Thymus (tissue), 14 donors: ENCODE measurements at places on chromosomes 5 and 9.

DNA sequence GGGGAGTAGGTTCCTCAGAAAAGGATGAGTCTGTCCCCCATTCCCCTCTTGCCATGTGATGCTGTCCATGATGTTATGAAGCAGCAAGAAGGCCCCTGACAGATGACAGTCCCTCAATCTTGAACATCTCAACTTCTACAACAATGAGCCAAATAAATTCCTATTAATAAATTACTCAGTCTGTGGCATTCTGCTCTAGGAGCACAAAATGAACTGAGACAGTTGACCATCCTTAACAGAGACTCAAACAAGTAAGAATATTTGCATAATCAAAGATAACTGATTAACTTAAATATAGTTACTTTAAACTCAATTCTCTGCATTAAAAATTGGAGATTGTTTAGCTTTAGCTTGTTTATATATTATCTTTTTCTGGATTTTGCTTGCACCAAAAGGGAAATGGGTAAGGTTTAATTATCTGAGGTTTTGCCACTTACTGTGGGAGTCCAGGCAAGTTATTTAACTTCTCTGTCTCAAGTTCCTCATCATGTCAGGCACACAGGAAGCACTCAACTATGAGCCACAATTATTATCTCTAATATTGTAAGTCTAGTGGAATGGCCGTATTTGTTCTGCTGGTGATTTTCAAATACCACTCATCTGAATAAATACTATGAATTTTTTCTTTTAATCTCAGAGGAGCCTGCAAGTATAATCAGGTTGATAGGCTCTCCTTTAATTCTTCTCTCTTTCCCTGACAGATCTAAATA is 162.9 kb downstream of the TSSK1B start:
- H3K27ac ChIP-seq, result no peak overlapping the region
- no peaks in the 10 kb centered on the region for H3K27me3 ChIP-seq
- no peaks in the 10 kb centered on the region for H3K4me1 ChIP-seq
- no peaks in the 10 kb centered on the region for H3K36me3 ChIP-seq
- DNase-seq, result no peak

DNA sequence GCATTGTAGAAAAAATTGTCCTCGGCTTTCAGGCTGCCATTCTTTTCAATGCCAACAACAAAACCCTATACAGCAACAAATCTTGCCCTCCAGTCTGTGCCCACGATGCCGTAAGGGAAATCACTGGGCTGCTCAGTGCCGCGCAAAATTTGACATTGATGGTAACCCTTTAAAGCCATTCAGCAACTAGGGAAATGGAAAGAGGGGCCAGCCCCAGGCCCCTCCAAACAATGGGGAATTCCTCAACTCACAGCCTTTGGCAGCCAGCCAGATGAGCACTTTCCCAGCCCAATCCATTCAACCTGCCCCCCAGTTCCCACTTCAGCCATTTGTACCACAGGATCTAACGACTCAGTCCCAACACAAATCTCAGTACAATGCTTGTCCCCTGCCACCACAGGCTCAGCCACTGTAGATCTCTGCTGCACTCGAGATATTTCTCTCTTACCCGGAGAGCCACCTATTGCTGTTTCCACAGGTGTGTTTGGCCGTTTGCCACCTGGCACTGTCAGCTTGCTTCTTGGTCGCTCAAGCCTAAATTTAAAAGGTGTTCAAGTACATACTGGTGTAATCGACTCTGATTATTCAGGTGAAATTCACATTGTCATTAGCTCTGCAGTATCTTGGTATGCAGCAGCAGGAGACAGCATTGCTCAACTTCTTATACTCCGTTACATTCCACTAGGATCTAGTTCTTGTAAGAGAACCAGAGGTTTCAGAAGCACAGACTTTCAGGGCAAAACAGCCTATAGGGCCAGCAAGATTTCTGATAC is 103.3 kb downstream of the SYK start:
- no peaks in the 10 kb centered on the region for H3K4me1 ChIP-seq
- no peaks in the 10 kb centered on the region for H3K36me3 ChIP-seq
- H3K27me3 ChIP-seq, result no peaks in the 10 kb centered on the region
- DNase-seq, result no peak
- no peak overlapping the region for H3K4me3 ChIP-seq

- no peaks in the 10 kb centered on the region for H3K36me3 ChIP-seq
- no peaks in the 10 kb centered on the region for H3K27me3 ChIP-seq
- H3K4me1 ChIP-seq, result no peaks in the 10 kb centered on the region
- H3K27ac ChIP-seq, result no peak overlapping the region
- DNase-seq, result no peak
Observed at GRCh38 chr5:61132559-61132958, 29.7 kb downstream of the SMIM15 start.

GRCh38 chr9:136233868-136234267 is 11.7 kb downstream of the QSOX2 start:
- peaks cover 18% of the 10 kb centered on the region for H3K36me3 ChIP-seq
- H3K4me3 ChIP-seq, result no peak overlapping the region
- H3K4me1 ChIP-seq, result no peaks in the 10 kb centered on the region
- no peaks in the 10 kb centered on the region for H3K27me3 ChIP-seq
- H3K27ac ChIP-seq, result no peak overlapping the region

GRCh38 chr5:40841068-40841805 is at the start of gene CARD6:
CARD6 (plus strand) TSS chr5:40841367; CDS start chr5:40841383, 16 bp downstream.
- no peaks in the 10 kb centered on the region for H3K36me3 ChIP-seq
- DNase-seq, result no peak
- no peaks in the 10 kb centered on the region for H3K27me3 ChIP-seq
- no peaks in the 10 kb centered on the region for H3K4me1 ChIP-seq
- peak within 1 kb of the TSS; percentile 51 for H3K4me3 ChIP-seq

- no peak overlapping the region for H3K4me3 ChIP-seq
- H3K36me3 ChIP-seq, result no peaks in the 10 kb centered on the region
- DNase-seq, result peak; percentile 73
- H3K4me1 ChIP-seq, result peaks cover 12% of the 10 kb centered on the region
Observed at GRCh38 chr5:173618927-173619519, 2.6 kb upstream of the BOD1 start.

- H3K4me1 ChIP-seq, result no peaks in the 10 kb centered on the region
- H3K4me3 ChIP-seq, result no peak overlapping the region
- no peaks in the 10 kb centered on the region for H3K36me3 ChIP-seq
- no peak for DNase-seq
- H3K27me3 ChIP-seq, result peaks cover 15% of the 10 kb centered on the region
Observed at GRCh38 chr9:36997414-36997813, 36.7 kb downstream of the PAX5 start.

DNA sequence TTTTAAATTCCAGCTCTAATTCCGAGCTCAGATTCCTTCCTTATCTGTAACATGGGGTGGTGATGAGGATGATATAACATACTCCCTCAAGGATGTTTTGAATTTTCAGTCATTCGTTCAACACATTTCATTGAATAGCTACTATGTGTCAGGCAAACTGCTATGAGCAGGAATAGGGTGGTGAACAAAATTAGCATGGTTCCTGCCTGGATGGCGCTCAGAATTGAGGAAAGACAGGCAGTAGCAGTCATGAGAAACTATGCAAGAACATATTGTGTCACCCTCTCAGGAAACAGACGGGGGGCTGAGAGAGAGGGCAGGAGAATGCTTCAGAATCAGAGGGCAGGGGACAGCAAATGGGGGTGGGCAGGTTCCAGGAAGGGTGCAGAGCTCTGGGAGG is 265.2 kb downstream of the NSG2 start:
- no peak for DNase-seq
- H3K27ac ChIP-seq, result no peak overlapping the region
- no peaks in the 10 kb centered on the region for H3K36me3 ChIP-seq
- no peaks in the 10 kb centered on the region for H3K4me1 ChIP-seq
- H3K27me3 ChIP-seq, result peaks cover 29% of the 10 kb centered on the region
- no peak overlapping the region for H3K4me3 ChIP-seq

- H3K4me3 ChIP-seq, result no peak overlapping the region
- H3K36me3 ChIP-seq, result no peaks in the 10 kb centered on the region
- no peaks in the 10 kb centered on the region for H3K4me1 ChIP-seq
- H3K27me3 ChIP-seq, result no peaks in the 10 kb centered on the region
- no peak overlapping the region for H3K27ac ChIP-seq
- no peak for DNase-seq
Observed at GRCh38 chr5:34580983-34581382, 75.1 kb upstream of the RAI14 start.

DNA sequence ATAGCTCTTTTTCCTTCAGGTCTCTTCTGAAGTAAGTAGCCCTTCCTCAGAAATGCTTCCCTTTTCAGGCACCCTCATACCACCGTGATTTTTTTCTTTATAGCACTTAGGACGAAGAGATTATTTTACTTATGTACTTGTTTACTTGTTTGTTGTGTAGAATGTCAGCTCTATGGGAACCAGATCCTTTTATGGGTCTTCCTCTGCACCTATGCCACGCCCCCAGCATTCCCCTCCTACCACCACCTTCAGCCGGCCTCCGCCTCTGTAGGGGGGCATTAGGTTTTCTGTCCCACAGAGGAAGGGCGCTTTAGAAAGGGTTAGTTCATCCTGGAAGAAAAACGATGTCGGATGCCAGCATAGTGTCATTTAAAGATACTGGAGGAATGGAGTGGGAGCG is 1.8 kb downstream of the CDKN2B-AS1 start:
- H3K27ac ChIP-seq, result no peak overlapping the region
- no peak overlapping the region for H3K4me3 ChIP-seq
